ENCODE measurements at places on chromosomes 6 and 20.
A peak's percentile ranks its signal among the peaks of the same experiment; 100 is the strongest.

GRCh38 chr6:151186306-151186705 lies 53.5 kb upstream of the AKAP12 start:
- no peak for DNase-seq

DNA sequence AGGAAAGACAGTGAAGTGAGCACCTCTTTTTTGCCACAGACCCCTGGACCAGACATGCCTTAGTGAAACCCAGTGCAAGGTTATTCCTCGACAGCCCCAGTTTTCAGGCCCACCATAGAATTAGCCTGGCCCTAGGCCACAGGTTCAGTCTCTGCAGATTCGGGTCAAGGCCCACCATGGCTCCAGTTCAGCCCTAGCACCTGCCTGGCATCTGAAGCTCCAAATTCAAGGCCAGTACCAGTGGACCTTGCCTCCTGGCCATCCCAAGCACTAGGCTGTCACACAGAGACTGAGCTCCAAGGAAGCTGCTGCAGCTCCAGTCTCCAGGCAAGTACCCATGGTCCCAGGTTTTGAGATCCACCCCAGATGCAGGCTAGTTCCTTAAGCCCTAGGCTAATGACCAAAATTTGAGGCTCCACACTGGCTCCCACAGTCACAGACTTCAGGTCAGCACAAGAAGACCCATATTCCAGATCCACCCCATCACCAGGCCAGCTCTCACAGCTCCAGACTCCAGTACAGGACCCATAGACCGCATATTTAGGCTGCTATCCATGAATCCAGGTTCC lies 877.5 kb upstream of the ADGRB3 start:
- no peak for DNase-seq

DNA sequence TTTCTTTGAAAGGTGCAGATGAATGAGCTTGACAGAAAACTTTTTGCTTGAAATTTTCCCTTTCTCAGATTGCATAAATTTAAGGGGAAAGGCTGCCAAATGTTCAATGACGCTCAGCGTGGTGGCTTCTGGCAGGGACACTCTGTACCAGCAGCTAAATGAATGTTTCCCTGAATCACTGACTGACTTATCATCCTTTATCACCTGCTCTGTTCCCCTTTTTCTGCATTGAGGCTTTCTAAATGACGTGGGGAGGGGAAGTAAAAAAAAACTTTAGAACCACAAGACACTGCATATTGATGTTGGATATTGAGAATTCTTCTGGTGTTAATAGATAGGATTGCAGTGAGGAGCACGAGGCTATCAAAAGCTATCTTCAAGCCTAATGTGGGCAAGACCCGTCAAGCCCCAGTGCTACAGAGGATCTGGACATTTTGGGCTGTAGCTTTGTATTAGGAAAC lies 46.9 kb upstream of the ENPP5 start:
- DNase-seq = no peak

DNA sequence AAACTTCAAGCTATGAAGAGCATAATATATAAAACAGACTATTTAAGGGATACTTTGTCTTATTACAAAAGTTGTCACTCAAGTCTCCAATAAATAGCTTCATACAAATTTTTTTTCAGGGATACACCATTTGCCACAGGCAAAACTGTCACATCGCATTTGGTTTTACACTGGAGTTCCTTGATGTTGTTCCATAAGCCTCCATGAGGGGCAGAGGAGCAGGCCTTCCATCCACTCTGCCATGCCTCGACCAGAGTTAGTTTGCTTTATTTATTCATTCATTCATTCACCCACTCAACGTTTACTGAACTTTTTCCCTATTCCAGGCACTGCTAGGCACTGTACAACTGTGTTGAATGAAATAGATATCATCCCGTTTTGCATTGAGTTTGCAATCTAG lies 246.6 kb downstream of the PHF3 start:
- no peak for DNase-seq

- no peak for DNase-seq
Observed at GRCh38 chr20:24809606-24810005, 139.5 kb upstream of the CST7 start.

GRCh38 chr20:35902545-35902941 lies 51.8 kb downstream of the SCAND1 start:
- DNase-seq = no peak

- DNase-seq = no peak
Observed at GRCh38 chr6:24658573-24659560, 7.8 kb downstream of the TDP2 start.

- DNase-seq = no peak
Observed at GRCh38 chr20:53611449-53611894, 17.8 kb upstream of the ZNF217 start.

GRCh38 chr6:43091436-43091991 lies 15.4 kb downstream of the PTK7 start:
- no peak for DNase-seq

DNA sequence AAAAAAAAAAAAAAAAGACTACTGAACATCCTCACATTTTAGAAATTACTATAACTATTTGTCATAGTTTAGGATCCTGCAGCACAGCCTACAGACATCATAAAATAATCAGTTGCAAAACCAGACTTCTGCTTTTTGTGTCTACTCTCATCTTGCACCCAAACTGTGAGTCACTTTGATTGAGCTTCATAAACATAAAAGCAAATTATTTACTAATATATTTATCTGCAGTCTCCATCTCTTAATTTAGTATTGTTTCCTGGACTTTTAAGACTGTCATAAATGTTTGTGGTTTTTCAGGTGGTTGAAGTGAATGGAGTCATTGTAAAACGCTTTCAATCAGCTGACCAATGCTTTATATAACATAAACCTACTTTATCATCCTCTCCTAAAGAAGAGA lies 14.8 kb upstream of the CALHM6 start:
- DNase-seq = no peak

GRCh38 chr6:45466686-45467085 lies 89.0 kb upstream of the SUPT3H start:
- DNase-seq = no peak

GRCh38 chr20:13455713-13456112 lies 183.0 kb downstream of the TASP1 start:
- DNase-seq = no peak

DNA sequence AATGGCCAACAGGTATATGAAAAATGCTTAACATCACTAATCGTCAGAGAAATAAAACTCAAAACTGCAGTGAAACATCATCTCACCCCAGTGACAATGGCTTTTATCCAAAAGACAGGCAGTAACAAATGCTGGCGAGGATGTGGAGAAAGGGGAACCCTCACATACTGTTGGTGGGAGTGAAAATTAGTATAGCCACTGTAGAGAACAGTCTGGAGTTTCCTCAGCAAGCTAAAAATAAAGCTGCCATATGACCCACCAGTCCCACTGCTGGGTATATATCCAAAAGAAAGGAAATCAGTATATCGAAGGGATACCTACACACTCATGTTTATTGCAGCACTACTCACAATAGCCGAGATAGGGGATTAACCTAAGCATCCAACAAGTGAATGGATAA lies 23.4 kb upstream of the INSM1 start:
- no peak for DNase-seq

DNA sequence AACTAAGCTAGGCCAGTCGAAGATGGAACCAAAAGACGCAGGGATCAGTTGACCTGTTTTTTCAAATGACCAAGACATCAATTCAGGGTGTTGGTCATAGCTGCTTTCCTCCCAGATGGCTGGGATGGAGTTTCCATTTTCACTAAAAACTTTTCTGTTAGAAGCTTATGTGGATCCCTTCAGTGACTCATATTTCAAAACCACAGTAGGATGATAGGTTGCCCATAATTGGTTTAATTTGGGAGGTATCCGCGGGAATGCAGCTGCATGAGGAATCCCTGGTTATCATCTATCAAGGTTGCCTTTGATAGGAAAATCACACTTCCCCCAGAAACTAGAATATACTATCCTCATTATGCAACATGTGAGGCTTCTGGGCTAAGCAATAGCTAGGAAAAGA lies 150.9 kb upstream of the MLIP start:
- DNase-seq = no peak

- DNase-seq = no peak
Observed at GRCh38 chr6:3484192-3484591, 27.3 kb upstream of the SLC22A23 start.

- DNase-seq = no peak
Observed at GRCh38 chr20:61605862-61606557, 353.9 kb downstream of the CDH4 start.

DNA sequence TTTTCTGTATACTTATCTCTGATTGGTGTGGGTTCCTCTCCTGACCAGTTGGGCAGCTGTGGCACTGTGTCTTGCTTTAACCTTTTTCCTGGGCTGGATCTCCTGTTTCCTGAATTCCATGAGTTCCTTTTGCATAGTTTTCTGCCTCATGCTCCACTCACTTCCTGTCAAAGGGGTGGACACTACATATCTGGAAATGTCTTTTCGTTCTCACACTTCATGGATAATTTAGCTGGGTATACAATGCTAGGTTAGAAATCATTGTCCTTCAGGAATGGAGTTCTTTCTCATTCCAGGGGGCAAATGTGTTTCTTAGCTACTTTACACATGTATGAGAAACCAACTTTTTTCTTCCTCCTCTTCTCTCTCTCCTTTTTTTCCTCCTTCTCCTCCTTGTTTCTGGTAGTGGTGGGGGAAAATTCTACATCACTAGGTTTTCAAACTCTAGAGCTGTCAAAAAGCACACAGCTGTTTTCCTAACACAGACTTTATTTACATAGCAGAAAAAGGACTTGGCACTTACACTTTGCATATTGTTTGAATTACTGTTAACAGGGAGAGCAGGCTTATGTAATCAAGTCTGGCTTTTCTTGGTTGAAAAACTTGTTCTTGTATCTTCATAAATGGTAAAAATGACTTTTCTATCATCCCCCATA lies 9.0 kb upstream of the DDX27 start:
- DNase-seq = no peak

DNA sequence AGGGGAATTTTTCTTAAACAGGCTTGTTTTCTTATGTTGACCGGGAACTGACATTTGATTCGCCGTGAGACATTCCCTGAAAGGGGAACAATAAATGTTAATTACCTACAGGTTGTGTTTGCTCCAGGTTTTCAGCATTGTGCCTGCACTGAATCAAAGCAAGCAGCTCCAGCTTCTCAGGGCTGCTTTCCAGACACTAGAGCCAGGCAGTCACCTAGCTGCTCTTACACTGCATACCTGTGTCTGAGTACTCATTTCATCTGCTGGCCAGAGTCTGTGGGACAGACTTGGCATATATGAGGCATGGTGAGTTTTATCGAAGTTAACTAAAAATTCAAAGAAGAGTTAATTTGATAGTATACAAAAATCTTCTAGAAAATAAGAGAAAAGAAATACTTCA lies 951.8 kb upstream of the MAP3K7 start:
- no peak for DNase-seq

DNA sequence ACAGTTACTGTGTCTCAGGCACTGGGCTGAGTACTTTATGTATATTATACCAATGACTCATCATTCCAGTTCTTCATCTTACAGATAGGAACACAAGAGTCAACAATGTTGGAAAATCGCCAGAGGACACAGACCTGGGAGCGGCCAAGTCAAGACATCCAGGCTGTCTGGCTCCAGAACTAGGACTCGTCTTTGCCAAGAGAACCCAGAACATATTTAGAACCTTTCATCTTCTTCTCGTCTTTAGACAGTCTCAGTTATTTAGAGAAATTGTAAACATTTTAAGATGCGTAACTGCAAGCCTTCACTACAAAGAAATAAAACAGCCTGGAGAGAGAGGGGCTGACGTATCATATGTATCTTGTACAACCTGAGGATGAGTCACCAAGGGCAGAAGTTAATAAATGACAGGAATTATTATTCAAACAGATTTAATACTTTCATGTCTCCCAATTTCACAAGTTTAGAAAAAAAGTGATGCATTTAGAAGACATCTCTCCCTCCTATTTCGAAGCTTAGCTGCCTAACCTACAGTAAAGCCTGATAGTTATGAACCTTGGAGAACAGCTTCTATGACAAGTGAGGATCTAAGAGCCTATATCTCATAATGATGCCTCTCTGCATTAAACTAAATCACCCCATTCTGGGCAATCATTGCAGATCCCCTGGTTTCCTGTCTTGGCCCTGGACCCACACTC lies 43.4 kb downstream of the SLC22A3 start:
- no peak for DNase-seq

- DNase-seq = no peak
Observed at GRCh38 chr6:6277413-6277812, 43.0 kb downstream of the F13A1 start.

GRCh38 chr20:37526238-37526838 lies 1.3 kb downstream of the BLCAP start:
- no peak for DNase-seq

DNA sequence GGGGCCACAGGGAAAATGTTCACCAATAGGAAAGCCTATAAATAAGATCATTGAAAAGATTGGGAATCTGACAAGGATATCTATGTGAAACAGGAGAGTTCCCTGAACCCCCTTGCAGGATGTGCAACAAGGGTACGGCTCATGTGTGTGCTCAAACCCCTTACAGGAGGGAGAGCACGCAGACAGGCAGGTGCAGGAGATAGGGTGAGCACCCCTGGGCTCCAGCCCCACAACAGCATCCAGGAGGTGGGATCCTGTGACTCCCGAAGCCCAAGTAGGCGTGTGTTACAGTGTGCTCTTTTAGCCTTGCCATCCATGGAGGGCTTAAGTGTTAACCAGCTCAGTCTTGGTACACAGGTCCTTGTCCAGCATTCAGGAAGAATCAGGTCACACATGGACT lies 204.2 kb downstream of the BMP7 start:
- no peak for DNase-seq

DNA sequence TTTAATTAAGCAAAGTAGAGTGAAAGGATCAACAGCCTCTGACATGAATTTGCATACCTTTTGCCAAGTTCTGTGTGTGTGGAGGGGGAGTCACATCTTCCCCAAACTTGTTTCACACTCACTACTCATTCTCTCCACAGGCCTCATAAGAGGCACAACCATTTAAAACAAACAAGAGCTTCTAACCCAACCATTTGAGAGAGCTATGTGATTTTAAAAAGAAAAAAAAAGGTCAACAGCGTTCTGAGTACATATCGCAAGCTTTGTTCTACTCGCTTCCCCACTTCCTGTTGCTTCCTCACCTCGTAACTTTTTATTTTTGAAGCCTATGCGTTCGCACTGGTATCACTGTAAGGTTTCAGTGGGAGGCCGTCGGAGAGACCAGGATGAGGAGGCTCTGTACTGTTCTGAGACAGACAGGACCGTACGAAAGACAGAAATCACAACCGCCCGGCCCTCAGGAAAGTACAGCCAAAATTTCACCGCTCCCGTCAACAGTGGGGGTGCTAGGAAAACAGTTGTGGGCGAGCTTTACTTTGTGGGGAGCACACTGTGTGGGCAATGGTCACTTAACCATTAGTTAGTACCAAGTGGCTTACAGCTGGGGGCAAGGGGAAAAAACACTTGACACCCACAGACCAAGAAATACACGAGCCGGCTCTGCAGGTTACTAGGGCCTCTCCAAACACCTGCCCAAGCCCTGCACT lies 61.3 kb downstream of the TRERF1 start:
- peak; percentile 91 for DNase-seq

- no peak for DNase-seq
Observed at GRCh38 chr6:36230371-36230770, 33.8 kb downstream of the BRPF3 start.

DNA sequence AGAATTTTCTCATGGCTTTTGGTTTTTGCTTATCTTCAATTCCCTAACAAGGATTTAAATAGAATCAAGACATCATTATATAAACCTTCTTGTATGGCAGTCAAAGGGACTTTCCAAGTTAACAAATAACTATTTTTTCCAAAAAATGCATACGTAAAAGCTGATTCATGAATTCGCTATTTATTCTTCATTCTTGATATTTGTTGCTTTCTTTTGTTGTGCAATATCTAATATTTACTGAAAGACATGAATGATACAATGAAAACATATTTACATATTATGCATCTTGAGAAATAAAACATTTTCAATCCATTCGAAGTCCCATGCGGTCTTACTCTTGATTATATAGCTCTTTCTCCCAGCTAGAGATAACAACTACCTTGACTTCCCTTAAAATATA lies 47.0 kb upstream of the SPTLC3 start:
- DNase-seq = no peak

Measured in activated CD4-positive, alpha-beta T cell treated with anti-CD3 and anti-CD28 coated beads, Interleukin-2, Interleukin-4, amounts not matched to agents 100 ng/mL and 50 ng/mL, durations not matched to agents 16 hours and 8 hours (primary cell).